ENCODE measurements at places on chromosomes 16 and 17. TPM values are rescaled to one million over a fixed set of nuclear protein-coding genes. Genes with fewer than 3 reads are reported as not detected.
A peak's percentile ranks its signal among the peaks of the same experiment; 100 is the strongest.

- no peak for DNase-seq
Observed at GRCh38 chr16:57266531-57267260, 17.8 kb downstream of the PLLP start.

GRCh38 chr16:15046692-15047376, 9.0 kb downstream of the NTAN1 start:
- DNase-seq = no peak

GRCh38 chr16:10878328-10878643, 1.3 kb downstream of the CIITA start:
- DNase-seq = no peak

DNA sequence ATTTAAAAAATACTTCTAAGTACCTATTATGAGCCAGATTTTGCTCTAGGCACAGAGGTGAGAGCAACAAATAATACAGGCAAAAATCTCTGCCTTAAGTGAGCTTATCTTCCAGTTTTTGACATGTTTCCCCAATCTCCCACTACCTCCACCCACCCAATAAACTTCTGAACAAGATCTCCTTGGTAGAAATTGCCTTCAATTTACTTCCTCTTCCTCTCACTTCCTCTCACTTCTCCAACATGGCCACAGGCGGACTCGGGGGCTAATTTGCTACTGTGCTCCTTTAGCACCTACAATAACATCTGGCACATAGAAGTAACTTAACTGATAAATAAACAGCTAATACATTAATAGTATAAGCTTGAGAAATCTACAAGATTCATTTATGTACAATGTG, 82.6 kb downstream of the CACNG1 start:
- DNase-seq = no peak

DNA sequence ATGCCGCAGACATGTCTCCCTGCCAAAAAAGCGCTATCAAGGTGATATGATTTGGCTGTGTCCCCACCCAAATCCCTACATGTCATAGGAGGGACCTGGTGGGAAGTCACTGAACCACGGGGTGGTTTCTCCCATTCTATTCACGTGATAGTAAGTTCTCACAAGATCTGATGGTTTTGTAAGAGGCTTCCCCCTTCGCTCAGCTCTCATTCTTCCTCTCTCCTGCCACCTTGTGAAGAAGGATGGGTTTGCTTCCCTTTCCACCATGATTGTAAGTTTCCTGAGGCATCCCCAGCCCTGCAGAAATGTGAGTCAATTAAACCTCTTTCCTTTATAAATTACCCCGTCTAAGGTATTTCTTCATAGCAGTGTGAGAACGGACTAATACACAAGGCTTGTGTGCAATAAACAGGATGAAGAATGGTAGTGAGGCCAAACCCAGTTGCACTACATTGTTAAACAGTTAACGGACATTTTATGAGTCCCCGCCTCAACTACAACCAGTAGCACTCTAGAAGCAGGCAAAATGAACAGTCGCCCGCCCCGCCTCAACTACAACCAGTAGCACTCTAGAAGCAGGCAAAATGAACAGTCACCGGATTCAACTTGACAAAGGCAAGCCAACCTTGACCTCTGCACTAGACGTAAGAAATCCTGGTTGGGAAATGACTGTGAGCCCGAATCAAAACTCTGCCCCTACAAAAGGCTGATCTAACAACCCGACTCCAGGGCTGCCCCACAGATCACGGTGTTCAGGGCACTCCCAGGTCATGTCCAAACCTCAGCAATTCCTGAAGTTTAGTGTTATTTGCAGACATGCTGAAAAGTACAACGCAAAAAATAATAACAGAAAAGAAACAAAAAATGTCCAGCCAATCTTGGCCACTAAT, 26.3 kb downstream of the VPS53 start:
- peak; percentile 61 for DNase-seq

GRCh38 chr17:71011391-71011790, 842.1 kb downstream of the KCNJ2 start:
- peak; percentile 9 for DNase-seq

DNA sequence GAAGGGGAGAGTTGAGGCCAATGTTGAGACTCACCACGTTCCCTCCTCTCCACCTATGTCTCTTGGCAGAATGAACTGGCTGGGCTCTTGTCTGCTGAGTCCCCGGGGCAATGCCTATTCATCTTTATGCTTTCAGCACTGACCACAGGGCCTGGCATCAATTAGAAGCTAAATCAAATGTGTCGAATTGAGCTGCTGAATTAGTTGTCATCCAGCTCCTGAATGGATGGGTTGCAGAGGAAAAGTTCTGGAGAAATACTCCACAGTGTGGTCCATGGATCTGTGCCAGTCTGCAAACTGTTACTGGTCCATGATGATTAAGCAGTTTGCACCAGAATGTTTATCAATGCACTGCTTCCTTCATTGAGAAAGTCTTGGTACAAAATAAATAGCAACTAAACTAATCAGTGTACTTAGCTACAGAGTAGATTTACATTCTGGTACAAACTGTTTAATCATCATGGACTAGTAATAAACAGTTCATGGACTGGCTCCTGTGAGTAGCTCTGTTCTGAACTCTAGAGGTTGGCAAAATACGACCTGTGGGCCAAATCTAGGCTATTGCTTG, 4.6 kb downstream of the CNGB1 start:
- DNase-seq = no peak

DNA sequence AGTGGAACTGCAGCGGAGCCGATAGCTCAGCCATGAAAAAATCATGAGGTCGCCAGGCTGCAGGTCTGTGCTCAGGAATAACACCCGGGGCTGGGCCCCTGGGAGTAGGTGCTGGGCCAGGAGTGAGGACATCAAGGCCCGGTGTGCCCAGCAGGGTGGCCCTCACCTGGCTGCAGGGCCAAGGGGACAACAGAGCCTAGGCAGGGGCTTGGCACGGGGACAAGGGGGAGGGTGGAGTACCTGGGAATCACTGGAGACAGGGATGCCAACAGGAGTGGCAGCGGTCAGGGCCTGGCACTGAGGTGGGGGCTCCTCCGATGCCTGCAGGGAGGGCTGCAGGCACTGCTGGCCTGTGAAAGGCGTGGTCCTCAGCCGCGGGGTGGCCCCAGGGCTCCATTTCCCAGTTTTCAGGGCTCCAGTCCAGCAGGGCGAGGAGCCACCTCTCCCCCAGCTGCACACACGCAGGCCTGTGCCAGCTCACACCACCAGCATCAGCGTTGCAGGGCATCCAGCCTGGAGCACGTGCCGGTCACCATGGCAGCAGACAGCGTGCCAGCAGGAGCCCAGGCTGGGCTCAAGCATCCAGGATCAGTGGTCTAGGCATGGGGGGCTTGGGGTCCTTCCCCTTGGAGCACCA, 4.7 kb upstream of the FSCN2 start:
- DNase-seq = peak; percentile 88

DNA sequence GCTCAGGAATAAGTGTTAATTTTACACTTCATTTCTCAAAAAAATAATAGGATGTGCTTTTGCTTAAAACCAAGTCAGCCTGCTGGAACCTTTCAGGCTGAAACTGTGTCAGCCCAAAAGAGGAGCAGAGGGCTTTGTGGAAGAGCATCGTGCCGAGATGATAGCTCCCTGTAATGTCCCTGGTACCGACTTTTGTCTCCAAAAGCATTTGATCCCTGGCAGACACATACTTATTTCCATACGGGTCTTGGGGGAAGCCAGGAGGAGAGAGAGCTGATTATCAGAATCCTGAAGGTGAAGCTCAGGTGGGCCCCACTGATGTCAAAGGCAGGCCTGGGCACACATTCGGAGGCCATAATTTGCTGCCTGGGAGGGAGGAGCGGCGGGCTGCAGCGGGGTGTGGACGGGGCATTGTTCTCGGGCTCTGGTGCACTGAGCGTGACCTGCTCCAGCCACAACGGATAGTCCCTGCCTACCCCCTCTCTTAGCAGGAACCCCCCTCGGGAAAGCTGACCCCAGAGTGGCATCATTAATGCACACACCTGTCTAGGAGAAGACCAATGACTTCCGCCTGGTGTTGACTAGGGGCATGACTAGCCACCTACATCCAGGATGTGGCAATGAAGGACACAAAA, 155.9 kb downstream of the C16orf78 start:
- DNase-seq = no peak

DNA sequence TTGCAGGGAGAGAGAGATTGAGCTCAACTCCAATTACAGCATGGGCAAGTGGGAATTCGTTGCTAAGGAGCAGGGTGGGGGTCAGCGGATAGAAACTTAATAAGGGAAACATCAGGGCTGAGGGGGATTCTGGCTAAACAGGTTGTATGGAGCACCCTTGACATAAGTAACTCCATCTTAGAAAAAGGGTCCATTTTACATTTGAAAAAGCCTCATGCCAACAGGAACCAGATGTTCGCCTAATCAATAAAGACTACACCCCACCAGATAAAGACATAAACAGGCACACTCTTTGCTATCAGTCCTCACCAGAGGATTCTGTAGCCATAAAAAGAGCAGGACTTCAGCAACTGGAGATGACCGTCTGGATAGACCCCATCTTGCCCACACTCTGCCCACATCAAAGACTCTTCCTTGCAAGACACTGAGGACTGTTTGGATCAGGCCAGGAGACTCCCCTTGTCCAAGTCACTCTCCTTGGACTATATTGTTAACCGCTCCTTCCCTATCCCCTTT, 1.6 kb upstream of the LRRC75A start:
- no peak for DNase-seq

GRCh38 chr17:4913994-4914393, 11.1 kb upstream of the CHRNE start:
- DNase-seq = no peak

- no peak for DNase-seq
Observed at GRCh38 chr16:57614944-57615343, 13.5 kb upstream of the ADGRG1 start.

DNA sequence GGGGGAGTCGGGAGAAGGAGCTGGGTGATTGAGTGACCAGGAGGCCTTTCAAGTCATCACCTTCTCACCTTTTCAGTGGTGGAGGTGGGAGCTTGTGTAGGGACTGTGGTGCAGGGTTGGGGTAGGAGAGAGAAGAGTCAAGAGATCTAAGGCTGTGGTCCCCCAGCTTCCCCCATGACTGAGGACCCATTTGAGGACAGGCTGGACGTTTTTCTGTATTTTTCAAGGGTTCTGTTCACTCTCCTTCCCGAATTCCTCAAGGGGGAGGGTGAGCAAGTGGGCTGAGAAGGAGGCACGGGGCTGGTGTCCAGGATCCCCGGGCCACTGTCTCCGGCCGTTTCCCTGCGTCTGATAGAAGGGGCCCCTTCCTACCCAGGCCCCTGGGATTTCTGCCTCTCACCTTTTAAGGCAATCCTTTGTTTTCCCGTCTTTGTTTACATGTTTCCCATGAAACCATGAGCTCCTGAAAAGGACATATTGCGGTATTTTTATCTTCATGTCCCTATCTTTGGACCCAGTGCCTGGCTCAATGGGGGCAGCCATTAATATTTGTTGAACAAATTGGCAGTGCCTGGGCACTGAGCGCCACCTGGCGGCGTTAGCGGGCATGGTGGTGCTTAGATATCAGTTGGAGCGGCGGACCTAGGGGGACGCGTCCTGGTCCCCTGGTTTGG, 9.2 kb upstream of the CD300A start:
- peak; percentile 91 for DNase-seq

- no peak for DNase-seq
Observed at GRCh38 chr17:7729816-7730215, 12.3 kb downstream of the DNAH2 start.

DNA sequence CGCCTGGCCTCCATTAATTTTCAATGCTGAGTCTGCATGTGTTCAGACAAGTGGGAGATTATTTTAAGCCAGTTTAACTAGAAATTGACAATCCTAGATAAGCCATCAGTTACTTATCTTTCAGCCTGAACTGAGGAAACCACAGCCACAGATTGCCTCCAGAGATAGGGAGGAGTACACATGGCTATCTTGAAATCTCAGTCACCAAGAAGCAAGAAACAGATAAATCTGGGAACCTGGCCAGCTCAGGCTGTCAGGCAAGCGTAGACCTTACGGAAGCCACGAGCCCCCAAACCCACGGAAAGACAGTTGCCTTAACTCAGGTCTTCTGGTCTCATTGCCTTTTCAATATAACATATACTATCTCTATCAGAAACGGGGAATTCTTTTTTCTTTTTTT, 2.0 kb upstream of the GLG1 start:
- no peak for DNase-seq

- no peak for DNase-seq
Observed at GRCh38 chr17:60223456-60223855, 73.7 kb downstream of the CA4 start.

DNA sequence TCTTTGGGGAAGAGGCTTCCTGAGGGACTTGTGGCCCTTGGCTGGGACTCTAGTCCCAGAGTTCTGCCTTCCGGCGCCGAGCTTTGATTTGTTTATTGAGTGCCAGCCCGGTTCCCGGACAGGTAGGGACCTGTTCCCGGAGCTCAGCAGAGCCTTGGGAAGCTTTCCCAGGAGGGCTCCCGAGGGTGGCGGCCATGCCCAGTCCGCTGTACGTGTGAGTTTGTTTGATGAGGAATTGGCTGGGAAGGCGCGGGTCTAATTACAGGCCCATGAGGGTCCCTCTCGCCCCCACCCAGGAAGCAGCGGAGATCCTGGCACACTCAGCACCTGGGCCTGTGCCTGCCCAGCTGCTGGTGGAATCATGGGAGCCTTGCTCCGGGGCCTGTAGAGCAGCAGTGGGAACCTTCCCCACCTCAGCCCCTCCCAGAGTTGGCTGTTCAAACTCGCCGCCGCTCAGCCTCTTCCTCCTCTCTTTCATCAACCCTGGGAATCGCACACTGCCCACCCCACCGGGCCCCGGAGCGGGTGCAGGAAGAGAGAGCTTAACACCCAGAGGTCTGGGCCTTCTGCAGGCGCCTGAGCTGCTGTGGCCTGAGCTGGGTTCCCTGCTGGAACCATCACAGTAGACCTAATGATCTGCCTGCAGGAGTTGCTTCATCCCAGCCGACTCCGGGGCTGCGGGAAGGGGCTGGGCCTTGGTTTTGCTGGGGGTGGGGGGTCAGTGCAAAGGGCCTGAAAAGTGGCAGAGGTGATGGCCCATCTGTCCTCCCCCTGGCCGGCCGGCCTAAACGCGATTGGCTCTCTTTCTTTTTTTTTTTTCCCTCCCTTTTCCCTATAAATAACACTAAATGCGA, 313.7 kb downstream of the SEC14L1 start:
- DNase-seq = peak; percentile 52

The SPAG5 gene
- total RNA-seq = 12.0 TPM

The CTRB1 gene
- 1.0 TPM for total RNA-seq

The MEOX1 gene
- total RNA-seq = 17.8 TPM

The KAT2A gene
- total RNA-seq = 19.9 TPM

The EVPLL gene
- total RNA-seq = 3.5 TPM

The MTMR4 gene
- total RNA-seq = 29.5 TPM

The GFAP gene
- 1.7 TPM for total RNA-seq

The HLF gene
- total RNA-seq = 14.3 TPM

The ITGAL gene
- 3.7 TPM for total RNA-seq

The TMUB2 gene
- 29.6 TPM for total RNA-seq

All from tongue (tissue), 3 donors.